ENCODE measurements at places on chromosomes 4 and X.
A peak's percentile ranks its signal among the peaks of the same experiment; 100 is the strongest.

- DNase-seq: no peak
Measured at GRCh38 chrX:81259020-81259713, 57.3 kb downstream of the SH3BGRL start.

DNA sequence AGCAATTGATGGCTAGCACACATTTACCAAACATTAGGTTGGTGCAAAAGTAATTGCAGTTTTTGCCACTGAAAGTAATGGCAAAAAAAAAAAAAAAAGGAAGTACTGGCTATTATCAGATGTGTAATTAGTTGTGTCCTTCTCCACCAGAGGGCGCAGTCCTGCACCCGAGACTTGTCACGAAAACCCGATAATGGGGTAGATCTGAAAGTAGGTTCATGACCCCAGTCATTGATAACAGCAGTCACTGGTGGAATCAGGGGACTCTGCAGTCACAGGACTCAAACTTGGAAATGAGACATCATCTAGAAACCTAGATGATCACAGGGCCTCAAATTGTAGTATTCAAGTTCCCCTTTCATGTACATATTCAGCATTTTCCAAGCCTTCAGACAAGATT is 13.1 kb upstream of the ACOT9 start:
- DNase-seq: no peak

GRCh38 chr4:80235451-80235850 is 31.0 kb upstream of the FGF5 start:
- no peak for DNase-seq

DNA sequence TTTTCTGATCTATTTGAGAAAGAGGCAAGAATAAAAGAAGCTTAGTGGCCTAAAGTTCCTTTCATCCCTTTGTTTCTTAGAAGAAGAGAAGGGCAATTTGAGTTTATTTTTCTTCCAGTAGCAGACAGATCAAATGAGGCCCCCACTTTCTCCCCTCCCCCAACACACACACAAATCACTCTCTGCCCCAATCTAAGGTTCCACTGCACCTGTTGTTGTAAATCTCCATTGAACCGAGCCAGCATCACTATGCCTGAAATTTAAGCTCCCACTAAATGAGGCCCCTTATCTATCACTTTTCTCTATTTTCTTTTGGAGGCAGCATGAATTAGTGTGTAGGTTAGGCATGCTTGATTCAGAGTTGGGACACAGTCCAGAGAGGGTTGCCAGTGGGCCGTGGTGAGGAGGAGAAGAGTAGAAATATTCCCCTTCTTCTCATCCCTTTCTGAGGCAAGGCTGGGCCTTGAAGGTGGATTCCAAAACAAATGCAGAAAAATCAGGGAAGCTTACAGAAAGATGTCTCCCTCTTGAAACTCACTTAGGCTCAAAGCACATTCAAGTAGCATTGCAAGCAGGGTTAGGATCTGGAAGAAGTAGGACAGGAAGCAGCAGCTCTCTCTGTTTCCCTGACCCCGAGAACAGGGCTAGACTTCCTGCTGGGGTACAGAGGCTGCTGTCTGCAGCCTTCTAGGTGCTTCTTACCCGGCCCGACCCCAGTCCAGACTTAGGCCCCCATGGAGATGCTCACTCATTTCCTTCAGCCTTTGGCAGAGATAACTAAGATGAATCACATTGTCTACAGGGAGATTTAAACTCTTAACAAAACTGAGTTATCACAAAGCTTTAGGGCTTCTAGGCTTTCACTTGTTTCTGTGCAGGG is 70.7 kb downstream of the RASL11B start:
- DNase-seq: no peak

GRCh38 chr4:184267673-184268583 is 50.3 kb upstream of the ENPP6 start:
- DNase-seq: peak; percentile 82

GRCh38 chr4:26931966-26932365 is 71.3 kb downstream of the STIM2 start:
- no peak for DNase-seq

DNA sequence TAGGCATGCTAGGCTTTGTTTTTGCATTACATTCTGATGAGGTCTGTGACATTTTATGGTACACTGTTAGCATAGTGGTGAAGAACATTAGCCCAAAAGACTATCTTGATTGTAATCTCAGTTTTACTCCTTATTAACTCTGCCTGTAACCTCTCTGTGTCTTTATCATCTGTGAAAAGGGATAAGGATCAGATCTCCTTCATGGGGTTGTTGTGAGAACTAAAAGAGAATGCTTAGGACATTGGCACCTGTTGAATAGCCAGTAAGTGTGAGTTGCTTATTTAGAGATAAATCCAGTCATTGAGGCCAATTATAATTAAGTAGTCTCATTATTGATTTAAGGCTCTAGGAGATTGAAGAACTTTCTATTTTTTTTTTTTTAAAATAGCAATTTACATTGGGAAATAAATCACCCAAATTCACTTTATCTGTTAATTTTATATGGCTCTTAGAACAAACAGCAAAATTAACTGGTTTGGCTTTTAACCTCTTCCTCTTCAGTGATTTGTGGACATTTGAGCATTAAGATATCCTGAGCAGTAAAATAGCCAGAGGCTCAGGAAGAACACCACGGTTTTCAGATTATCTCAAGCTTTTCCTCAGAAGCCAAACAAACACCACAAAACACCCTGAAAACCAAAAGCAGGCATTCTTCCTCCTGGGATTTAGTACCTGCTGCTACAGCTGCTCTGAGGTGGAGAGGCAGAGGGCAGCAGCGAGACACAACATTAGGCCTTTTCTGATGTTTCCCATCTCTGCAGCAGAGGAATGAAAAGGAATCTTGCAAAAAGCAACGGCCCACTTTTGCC is 192.9 kb downstream of the ARHGAP10 start:
- DNase-seq: no peak

DNA sequence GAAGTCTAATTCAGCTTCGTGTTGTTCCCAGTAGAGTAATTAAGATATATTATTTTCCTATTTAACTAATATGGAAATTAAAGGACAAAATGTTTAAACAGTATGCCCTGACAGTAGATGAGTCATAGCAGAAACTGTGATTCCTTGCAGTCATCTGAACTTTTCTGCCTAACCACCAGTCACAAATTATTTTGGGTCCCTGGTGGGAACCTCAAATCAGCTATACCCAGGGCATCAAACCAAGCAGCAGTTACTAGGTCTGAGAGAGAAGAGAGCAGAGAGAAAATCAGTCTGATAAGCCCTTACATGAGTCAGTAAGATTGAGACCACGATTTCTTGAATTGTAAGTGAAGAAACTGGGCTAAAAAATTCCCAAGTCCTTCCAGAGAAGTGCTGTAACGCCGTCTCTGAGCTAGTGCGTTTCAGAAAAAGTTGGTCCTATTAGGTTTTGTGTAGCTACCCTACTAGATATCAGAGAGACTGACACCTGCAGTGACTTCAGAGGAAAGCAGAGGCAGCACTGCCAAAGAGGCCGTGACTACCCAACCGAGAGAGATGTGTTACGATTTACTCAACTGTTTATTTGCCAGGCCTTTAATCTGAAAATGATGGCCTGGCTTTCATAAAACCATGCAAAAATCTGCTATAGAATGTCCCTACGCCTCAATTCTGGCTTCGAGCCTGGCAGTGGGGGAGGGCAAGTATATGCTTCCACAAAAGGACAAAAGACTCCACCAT is 21.7 kb upstream of the GPM6A start:
- DNase-seq: no peak

All from vagina (tissue), 2 donors.